ENCODE measurements at places on chromosomes 4 and X.

DNA sequence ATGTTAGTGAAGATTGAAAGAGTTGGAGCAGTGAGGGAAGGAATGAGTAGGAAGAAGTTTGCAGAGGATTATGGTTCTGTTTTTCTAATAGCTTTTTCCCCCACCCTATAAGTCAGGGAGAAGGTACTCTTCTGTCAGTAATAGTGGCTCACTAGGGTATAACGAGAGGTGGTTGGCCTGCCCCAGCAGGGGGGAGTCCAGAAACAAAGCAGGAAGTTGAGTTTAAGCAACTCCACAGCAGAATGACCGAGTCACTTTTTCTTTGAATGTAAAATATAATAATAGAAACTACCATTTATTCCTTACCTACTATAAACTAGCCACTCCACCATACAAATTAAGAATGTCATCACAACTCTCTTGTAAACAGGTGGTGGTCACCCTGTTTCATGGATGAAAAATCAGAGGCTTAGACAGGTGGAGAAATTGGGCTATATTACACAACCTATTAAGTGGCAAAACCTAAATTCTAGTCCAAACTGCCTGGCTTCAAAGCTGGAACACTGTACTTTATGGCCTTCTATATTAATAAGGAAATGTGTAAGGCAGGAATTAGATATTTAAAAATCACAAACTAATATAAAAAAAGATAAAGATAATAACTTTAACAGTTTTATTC is 21.9 kb downstream of the AP1AR start:
- DNase-seq, result no peak

DNA sequence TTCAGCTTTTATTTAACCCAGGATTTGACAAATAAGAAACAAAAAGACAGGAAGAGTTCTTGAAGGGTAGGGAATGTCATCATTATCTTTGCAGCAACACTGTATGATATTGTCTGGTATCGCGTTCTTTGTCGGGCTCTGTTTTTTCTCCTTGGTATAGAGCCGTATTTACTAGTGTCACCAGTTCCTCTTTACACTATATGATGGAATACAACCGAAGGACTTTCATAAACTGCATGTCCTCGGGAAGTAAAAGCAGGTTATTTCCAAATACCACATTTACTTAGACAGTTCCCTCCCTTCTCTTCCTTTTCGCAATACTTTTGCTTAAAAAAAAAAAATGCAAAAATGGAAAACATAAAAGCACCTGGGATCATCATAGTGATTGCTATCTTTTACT is 96.6 kb upstream of the IL13RA1 start:
- no peak for DNase-seq

DNA sequence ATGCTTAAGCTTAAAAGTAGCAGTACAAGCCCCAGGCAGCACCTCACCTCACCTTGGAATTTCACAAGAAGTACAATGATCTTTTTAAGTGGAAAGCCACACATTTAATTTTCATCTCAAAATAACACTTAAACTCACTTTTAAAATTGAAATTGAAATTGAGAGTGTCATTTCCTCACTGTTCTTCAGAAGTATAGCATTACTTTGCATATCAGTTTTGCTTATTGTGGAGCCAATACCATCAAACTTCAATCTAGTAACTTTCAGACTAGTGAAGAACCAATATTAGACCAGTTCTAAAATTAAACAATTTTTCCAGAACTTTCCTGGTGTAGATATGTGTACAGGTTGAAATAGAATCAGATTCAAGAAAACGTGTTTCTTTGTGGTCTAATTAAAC is 242.4 kb downstream of the NDST4 start:
- no peak for DNase-seq

GRCh38 chrX:42725196-42725595 is 52.8 kb downstream of the PPP1R2C start:
- DNase-seq, result no peak

GRCh38 chr4:54473077-54473545 is 184.6 kb upstream of the KIT start:
- DNase-seq, result no peak

DNA sequence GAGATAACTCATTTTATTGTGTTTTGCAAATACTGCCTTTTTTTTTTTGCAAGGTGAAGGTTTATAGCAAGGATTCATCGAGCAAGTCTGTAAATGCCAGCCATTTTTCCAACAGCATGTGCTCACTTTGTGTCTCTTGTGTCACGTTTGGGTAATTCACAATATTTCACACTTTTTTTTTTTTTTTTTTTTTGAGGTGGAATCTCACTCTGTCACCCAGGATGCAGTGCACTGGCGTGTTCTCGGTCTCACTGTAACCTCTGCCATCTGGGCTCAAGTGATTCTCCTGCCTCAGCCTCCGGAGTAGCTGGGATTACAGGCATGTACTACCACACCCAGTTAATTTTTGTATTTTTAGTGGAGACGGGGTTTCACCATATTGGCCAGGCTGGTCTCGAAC is 1.9 kb downstream of the RNF4 start:
- DNase-seq, result no peak

GRCh38 chr4:108917255-108917654 is 154.4 kb upstream of the ETNPPL start:
- DNase-seq, result no peak

DNA sequence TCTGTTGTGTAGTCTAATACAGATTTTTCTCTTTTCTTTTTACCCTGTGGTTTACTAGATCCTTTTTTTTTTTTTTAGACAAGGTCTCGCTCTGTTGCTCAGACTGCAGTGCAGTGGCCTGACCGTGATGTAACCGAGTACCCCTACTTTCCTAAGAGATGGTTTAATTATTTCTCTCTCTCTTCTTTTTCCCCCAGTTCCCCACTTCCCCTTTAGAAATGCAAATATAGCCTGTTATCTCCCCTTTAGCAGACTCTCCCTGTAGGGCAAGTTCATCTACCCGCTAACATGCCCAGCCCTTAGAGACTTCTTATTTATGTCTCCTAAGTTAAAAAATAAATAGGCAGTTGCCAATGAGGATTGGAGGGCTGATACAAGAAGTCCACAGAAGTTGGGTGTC is 4.5 kb downstream of the SNX25 start:
- DNase-seq, result no peak

All from omental fat pad (tissue), 4 donors.